ENCODE measurements at places on chromosomes 6 and 20. TPM values are rescaled to one million over a fixed set of nuclear protein-coding genes. Genes with fewer than 3 reads are reported as not detected.

IPCEF1 gene
- 1.3 TPM for total RNA-seq

BMP7 gene
- not detected for total RNA-seq

SNAP91 gene
- total RNA-seq = 0.36 TPM

TNFAIP3 gene
- total RNA-seq = 7.0 TPM

PHIP gene
- total RNA-seq = 30.1 TPM

RAMACL gene
- total RNA-seq = 2.4 TPM

ENPP1 gene
- 7.4 TPM for total RNA-seq

Measured in fibroblast of the aortic adventitia (primary cell).